ENCODE measurements at places on chromosomes 13 and 19. TPM values are rescaled to one million over a fixed set of nuclear protein-coding genes. Genes with fewer than 3 reads are reported as not detected.

OXGR1 gene
- total RNA-seq = not detected

C5AR1 gene
- 0.09 TPM for total RNA-seq

SIGLEC10 gene
- not detected for total RNA-seq

PPP1R15A gene
- 53.6 TPM for total RNA-seq

ONECUT3 gene
- total RNA-seq = not detected

GDF15 gene
- 27.6 TPM for total RNA-seq

KRTDAP gene
- total RNA-seq = not detected

RNF225 gene
- not detected for total RNA-seq

TNFSF9 gene
- total RNA-seq = 1.7 TPM

CD33 gene
- total RNA-seq = not detected

IRS2 gene
- total RNA-seq = 15.2 TPM

CEACAM4 gene
- not detected for total RNA-seq

JSRP1 gene
- total RNA-seq = 0.27 TPM

FXYD5 gene
- total RNA-seq = 59.8 TPM

ZNF587B gene
- total RNA-seq = 18.3 TPM

ZNF460 gene
- total RNA-seq = 71.8 TPM

MAST3 gene
- 3.1 TPM for total RNA-seq

LILRB5 gene
- total RNA-seq = not detected

PIK3R2 gene
- 36.7 TPM for total RNA-seq

PSG4 gene
- not detected for total RNA-seq

ARID3A gene
- total RNA-seq = 3.7 TPM

ZNF675 gene
- total RNA-seq = 8.1 TPM

KMT5C gene
- 6.7 TPM for total RNA-seq

MTUS2 gene
- total RNA-seq = 0.36 TPM

PSPN gene
- total RNA-seq = 0.41 TPM

C19orf85 gene
- total RNA-seq = not detected

ZNF625 gene
- 18.6 TPM for total RNA-seq

DKKL1 gene
- 0.18 TPM for total RNA-seq

MEX3D gene
- total RNA-seq = 27.6 TPM

PRRG2 gene
- total RNA-seq = 0.27 TPM

HDGFL2 gene
- 69.4 TPM for total RNA-seq

Measured in fibroblast of the aortic adventitia (primary cell).